ENCODE measurements at places on chromosomes 2 and 18. TPM values are rescaled to one million over a fixed set of nuclear protein-coding genes. Genes with fewer than 3 reads are reported as not detected.

METTL4 gene
- 19.4 TPM for total RNA-seq

TFCP2L1 gene
- 0.12 TPM for total RNA-seq

- no peak overlapping the region for H3K27ac ChIP-seq
- no peaks in the 10 kb centered on the region for H3K4me1 ChIP-seq
- H3K27me3 ChIP-seq = peaks cover 2% of the 10 kb centered on the region
- no peaks in the 10 kb centered on the region for H3K36me3 ChIP-seq
- no peak overlapping the region for H3K4me3 ChIP-seq
Measured at GRCh38 chr18:41410006-41410405, 545.0 kb upstream of the PIK3C3 start.

DNA sequence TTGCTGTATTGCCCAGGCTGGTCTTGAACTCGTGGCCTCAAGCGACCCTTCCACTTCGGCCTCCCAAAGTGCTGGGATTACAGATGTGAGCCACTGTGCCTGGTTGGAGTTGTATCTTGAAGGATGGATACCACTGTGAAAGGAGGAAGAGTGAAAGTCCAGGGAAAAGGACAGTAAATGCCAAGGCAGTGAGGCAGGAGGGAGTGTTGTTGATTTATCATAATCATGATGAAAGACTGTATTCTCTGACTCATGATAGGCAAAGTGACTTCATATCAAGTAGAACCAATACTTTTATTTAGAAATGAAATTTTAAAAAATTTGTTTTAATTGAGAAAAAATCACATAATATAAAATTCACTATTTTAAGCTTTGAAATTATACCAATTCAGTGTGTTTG lies 162.3 kb downstream of the ARHGAP28 start:
- H3K27ac ChIP-seq = no peak overlapping the region
- no peak for DNase-seq
- peaks cover 2% of the 10 kb centered on the region for H3K27me3 ChIP-seq

DNA sequence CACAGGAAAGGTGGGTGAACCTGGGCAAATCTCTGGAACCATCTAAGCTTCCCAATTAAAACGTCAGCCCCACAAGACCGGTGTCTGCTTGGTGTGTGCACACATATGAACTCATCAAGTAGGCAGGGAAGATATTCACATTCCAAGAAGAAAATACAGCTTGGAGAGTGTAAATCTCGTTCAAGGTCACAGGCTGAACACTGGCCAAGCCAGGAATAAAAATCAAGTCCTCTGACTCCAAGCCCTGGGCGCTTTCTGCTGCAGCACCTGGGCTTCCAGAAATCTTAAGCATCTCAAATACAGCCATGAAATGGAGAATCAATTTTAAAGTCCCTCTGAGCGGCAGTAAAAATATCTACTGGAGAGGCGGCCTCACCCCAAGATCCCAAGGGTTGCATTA lies 150.9 kb downstream of the TWIST2 start:
- H3K27me3 ChIP-seq = peaks cover 4% of the 10 kb centered on the region
- DNase-seq = no peak
- H3K4me3 ChIP-seq = no peak overlapping the region
- no peak overlapping the region for H3K27ac ChIP-seq
- no peaks in the 10 kb centered on the region for H3K4me1 ChIP-seq

DNA sequence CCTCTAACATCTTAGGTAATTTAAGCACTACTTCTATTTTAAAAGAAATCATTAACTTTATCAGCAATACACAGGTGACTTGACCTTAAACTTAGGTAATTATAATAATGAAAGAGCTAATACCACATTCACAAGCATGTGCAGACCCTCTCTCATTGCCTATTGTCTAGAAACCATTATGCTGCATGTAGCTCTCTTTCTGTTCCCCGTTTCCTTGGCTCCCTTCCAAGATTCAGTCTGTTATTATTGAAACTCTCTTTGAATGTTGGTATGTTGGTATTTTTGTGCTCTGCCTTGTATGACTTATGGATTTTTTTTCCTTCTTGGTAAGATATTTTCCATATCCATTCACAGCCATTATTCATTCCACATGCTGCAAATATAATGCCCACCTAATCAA lies 201.2 kb downstream of the CDCA7 start:
- no peak overlapping the region for H3K27ac ChIP-seq
- H3K36me3 ChIP-seq = no peaks in the 10 kb centered on the region
- no peak overlapping the region for H3K4me3 ChIP-seq

GRCh38 chr2:137693534-137693933 lies 270.7 kb upstream of the HNMT start:
- H3K4me3 ChIP-seq = no peak overlapping the region
- no peaks in the 10 kb centered on the region for H3K27me3 ChIP-seq
- no peaks in the 10 kb centered on the region for H3K36me3 ChIP-seq
- H3K4me1 ChIP-seq = no peaks in the 10 kb centered on the region
